Activated T-helper 1 cell treated with anti-CD3 and anti-CD28 coated beads, Interleukin-2, amount 50 U/mL, for 16 hours (primary cell): ENCODE measurements at places on chromosomes 16 and 17.

- no peak for DNase-seq
Measured at GRCh38 chr17:74015990-74016389, 187.5 kb upstream of the RPL38 start.

DNA sequence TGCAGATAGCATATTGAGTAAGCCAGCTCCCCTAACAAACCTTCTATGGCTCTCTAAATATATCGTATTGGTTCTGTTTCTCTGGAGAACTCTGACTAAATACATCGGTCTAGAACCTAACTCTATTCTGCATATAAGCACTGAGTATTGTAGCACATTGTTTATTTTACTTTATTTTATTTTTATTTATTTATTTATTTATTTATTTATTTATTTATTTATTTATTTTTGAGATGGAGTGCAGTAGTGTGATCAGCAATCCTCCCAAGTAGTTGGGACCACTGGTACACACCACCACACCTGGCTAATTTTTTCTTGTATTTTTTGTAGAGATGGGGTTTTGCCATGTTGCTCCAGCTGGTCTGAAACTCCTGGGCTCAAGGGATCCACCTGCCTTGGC lies 28.9 kb upstream of the HELZ start:
- no peak for DNase-seq

GRCh38 chr16:14301169-14302030 lies 230.3 kb downstream of the MRTFB start:
- DNase-seq = no peak

DNA sequence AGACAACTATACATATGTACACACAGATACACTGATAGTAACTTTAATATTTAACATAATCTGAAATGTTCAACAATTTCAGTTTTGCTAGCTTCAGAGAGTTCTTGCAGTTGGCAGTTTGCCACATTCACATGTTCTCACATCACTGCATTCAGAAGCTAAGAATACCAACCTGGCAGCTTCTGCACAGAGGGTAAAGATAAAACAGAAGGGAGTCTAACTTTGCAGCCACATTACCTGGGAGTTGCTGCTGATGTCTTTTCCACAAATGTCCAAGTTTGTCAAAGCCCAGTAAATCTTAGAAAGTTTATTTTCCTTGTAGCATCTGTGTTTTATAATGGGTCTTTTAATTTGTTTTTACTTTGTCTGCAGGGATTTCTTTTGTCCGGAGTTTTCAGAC lies 332.0 kb downstream of the BCAS3 start:
- DNase-seq = no peak

GRCh38 chr17:66152756-66153155 lies 39.2 kb downstream of the CEP112 start:
- no peak for DNase-seq

- DNase-seq = no peak
Measured at GRCh38 chr16:8848939-8849391, 19.8 kb downstream of the CARHSP1 start.

GRCh38 chr16:46937536-46937935 lies 35.9 kb downstream of the DNAJA2 start:
- DNase-seq = no peak

DNA sequence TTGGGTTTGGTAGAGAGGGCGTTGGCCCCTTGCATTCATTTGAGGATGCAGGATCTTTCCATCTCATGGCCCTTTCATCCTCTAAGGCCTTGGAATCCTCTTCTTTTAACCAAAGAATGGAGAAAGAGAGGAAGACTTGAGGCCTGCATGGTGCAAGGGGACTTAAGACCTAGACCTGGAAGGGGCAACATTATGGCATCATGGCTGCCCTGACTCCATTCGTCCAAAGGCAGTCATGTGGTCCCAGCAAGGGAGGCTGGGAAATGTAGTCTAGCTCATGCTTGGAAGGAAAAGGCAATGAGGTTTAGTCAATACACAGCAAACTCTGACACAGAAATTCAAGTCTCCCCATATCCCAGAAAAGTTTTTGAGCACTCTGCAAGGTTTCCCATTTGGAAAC lies 30.7 kb upstream of the CDRT4 start:
- DNase-seq = no peak

DNA sequence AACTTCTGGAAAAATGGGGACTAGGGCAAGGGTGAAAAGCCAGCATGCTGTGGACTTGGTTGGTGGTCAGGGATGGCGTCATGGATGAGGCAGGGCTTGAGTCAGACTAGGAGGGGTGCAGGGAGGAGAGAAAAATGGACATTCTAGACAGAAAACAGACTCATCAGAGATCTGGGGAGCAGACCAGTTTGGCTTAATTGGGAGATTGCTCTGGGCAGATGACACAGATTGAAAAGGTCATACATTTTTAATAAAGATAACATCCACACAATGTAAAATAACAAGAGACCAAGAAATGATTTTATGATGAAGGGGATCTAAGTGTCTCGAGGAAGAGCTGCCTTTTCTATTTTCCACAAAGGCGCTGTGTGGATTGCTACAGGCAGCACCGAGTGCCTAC lies 326.3 kb downstream of the XYLT1 start:
- no peak for DNase-seq
